Dermis microvascular lymphatic vessel endothelial cell (primary cell): ENCODE measurements at places on chromosomes 6 and 20. TPM values are rescaled to one million over a fixed set of nuclear protein-coding genes. Genes with fewer than 3 reads are reported as not detected.

GRCh38 chr6:53214172-53214571 is 65.5 kb upstream of the GCM1 start:
- no peak for DNase-seq

- DNase-seq = no peak
These were observed 20.0 kb downstream of the KHDRBS2 start for GRCh38 chr6:62265906-62266525.

HAO1 gene
- not detected in 2 replicates for total RNA-seq

GRCh38 chr6:92362404-92362803 is 1057.0 kb downstream of the EPHA7 start:
- no peak for DNase-seq
